COR-L47 (cell line): ENCODE measurements at places on chromosomes 13 and 19.

GRCh38 chr13:50412046-50412617 is 396.9 kb downstream of the KCNRG start:
- no peak for DNase-seq

DNA sequence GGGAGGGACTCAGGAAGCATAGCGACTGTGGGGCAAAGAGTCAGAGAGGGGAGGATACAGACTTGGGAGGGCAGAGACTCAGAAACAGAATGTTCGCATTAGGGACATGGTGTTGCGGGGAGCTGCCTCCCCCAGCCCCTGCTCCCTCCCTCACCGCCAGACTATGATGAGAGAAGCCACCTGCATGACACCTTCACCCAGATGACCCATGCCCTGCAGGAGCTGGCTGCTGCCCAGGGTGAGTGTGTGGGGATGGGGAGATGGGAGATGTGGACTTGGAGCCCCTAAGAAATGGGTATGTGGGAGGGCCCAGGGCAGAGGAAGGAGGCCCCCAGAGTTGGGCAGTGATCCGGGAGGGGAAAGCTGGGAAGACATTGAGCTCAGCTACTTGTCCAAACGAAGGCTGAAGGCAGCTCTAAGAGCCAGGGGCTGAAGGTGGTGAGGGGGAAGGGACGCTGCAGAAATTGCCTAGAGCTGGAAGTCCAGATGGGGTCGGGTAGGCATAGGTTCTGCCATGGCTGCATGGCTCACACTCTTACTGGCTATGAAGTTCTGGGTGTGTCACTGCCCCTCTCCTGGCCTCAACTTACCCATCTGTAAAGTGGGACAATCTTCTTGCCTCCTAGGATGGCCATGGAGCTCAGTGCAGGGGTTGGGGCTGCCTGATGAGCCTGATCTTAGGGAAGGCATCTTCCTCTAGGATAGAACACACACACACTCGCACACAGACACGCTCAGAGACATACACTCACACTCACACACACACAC is 1.4 kb downstream of the SPACA6 start:
- no peak for DNase-seq

- no peak for DNase-seq
Observed at GRCh38 chr13:50794226-50794625, 49.3 kb downstream of the DLEU7 start.

DNA sequence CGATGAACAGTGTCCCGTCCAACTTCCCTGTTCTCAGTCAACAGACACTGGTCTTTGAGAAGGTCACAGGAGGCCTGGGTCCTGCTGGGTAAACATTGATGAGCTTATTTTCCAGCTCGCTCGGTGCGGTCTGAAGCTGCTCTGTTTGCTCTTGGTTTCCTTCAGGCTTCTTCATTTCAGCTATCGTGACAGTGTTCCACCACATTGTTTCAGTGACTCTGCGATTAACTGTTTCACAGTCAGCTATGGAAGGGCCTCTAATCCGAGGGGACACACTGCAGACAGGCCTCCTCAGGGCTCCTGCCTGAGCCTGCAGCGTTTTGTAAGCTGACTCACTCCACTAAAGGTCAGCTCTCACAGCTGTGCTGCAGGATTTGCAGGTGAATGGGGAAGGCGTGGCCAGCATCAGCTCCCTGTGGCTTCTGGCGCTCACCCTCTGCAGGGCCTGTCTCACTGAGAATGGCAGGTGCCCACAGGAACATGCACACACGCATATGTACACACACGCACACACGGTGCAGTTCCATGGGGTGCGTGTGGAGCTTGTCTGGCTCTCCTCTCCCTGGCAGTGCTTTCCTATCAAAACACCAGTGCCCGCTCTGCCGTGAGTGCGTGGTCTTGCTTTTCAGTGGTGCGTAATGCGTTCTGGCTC is 62.9 kb upstream of the MCF2L start:
- DNase-seq = peak; percentile 94

GRCh38 chr13:93226623-93227279 is at the start of gene GPC6:
GPC6 (plus strand) TSS chr13:93226807.
- DNase-seq = peak; percentile 79

DNA sequence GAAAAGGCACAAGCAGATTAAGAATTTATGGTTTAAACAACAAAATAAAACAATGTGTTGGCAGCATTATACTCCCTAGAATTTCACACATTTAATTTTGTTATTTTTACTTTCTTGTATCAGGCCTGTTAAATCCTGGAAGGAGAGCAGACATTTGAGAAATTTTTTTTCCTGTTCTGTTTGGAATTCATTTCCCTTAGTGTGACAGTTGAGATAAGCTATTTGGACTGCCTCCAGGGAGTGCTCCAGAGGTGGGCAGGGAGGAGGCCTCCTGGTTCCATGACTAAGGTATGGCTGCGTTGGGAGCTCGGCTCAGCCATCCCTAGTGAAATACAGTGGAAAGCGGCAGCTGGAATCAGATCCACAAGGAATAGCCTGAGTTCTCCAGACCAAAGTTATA is 185.7 kb downstream of the KCNRG start:
- DNase-seq = no peak

DNA sequence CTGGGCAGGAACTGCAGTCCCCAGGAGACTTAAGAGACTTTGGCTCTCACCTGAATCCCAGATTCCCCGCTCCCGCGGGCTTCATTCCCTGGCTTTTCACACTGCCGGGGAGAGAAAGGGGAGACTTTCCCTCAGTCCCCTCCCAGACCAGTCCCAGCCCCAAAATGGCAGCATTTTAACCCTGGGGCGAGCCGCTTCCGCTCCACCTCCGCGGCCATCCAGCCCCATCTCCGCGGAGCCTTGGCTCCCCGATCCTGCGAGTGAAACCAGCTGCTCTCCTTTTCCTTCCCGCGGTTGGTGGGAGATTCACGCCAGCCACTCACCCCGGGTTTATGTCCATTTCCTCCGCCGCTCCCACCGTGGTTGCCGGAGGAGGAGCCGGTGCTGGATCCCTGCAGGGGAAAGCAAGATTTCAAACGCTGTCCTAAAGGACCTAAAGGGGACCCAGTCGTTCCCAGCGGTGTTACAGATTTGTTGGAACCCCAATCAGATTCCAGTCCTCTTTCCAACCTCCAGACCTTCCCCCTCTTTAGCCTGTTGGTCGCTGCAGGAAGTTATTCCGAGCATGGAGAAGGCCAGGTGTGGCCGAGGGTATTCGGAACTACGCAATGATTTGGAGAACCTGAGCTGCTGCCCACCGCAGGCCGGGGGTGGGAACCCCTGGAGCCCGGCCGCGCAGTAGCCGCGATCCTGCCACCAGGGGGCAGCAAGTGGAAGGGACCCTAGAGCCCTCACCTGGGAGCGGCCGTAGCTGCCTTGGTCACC is 3.4 kb downstream of the DMKN start:
- DNase-seq = peak; percentile 29

DNA sequence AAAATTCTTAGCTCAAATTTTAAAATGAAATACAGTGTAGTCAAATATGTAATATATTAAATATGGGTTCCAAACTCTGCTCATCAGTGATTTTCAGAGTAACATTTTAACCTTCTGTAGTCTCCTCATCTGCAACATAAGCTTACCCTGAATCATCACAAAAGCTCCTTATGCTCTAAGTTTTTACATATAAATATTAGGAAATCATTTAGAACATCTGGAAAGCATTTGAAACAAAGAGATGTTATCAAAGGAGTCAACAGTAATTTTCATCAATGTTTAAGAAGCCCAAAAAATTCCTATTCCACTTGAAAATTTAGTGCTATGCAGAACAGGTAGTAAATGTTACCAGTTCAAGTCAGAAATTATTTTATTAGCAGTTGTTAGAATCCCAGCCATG is 224.7 kb downstream of the DCT start:
- no peak for DNase-seq

DNA sequence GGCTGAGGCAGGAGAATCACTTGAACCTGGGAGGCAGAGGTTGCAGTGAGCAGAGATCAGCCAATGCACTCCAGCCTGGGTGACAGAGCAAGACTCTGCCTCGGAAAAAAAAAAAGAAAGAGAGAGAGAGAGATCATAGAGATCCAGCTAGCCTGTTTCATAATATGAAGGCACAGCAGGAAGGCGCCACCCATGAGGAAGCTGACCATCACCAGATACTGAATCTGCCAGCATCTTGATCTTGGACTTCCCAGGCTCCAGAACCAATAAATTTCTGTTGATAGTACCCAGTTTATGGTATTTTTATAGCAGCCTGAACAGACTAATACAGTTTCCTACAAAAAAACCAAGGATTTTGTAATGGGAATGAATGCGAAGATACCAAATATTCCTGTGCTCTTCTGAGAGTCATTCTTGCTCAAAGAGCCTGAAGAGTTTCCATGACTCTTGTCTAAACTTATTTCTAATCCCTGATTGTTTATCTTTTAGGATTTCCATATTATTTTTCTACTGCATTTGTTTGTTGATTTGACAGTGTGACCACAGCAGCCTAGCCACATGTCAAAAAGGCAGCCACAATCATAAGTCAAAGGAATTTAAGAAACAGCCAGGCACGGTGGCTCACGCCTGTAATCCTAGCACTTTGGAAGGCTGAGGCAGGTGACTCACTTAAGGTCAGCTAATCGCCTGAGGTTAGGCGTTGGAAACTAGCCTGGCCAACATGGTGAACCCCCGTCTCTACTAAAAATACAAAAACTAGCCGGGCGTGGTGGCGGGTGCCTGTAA is 37.7 kb upstream of the PDCD5 start:
- no peak for DNase-seq

DNA sequence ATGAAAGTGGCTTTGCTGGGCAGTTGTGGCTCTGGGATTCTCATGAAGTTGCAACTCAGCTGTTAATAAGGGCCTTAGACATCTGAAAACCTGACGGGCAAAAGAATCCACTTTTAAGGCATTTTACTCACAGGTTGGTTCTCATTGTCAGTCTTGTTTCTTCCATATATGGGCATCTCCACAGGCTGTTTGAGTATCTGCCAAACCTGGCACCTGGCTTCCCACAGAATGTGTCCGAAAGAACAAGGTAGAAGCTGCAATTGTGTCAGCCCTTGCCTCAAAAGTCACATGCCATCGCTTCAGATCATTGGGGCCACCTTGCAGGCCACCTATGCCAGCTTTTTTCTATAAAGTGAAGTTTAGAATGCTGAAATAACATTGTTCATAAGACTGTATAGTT is 102.4 kb downstream of the KCTD12 start:
- peak; percentile 67 for DNase-seq

- DNase-seq = no peak
Observed at GRCh38 chr13:110109140-110109783, 197.7 kb downstream of the COL4A1 start.

DNA sequence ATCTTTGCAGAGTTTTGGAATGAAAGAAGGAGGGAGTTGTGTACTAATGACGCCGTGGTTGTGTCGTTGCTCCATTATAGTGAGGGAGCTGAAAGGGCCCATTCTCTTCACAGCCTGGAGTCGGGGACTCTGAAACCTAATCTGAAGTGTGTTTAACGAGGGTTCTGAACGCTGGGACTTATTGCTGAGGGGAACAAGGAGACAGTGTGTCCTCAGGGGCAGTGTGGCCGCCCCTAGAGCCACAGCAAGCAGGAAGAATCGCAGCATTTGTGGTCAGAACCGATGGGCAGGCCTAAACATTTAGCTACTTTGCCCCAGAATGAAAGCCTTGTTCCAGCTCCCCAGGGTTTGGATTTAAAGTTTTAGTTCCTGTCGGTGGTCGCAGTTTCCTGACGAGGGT is 156.4 kb upstream of the RNF113B start:
- no peak for DNase-seq

- DNase-seq = no peak
Observed at GRCh38 chr19:33903489-33903850, 106.8 kb downstream of the KCTD15 start.

GRCh38 chr13:103961784-103962183 is 895.6 kb upstream of the SLC10A2 start:
- no peak for DNase-seq

DNA sequence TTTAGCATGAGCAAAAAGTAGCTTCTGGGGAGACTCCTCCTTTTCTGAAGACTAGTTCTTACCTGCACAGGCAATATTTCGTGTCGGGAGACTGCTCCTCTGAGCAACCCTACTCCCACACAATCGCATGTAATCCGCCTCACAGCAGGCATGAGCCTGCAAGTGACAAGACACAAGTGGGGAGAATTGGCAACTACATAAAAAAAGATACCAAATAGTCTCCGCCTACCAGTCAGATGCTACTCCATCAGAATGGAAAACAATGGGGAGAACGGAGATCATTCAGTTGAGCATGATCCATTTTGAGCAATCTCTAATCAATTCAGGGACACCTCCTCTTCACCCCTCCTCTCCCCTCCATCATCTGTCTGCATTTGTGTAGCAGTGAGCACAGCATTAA is 321.0 kb downstream of the COG6 start:
- no peak for DNase-seq

- no peak for DNase-seq
Observed at GRCh38 chr19:28427376-28428083, 785.4 kb downstream of the UQCRFS1 start.

DNA sequence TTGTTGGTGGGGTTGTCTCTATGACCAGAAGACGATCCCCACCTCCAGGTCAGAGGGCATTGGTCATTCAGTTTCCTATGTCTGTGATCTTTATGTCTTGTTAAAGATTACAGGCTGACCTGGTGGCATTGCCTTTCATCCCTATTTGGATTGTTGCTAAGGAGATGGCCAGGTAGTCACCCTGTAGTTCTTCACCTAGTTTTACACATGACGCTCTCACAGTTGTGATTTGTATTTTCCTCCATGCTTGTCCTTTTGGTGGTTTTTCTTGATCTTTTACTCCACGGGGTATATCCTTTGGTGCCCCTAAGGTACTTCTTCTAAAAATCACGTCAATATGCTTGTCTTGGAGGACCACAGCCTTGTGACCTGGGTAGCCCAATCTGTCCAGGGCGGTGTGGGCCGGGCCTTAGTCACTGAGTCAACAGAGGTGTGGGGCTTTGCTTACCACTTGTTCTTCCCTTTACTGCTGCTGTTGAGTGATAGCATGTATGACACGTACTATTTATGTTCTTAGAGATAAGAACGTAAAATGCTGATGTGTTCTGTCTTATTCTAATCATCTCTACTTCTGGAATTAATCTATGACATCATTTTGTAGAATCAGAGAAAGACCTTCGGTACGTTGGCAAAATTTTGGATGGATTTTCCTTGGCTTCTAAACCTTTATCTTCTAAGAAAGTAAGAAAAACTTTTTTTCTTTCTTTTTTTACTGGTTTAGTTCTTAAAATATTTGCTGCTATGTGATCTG is 20.1 kb downstream of the GPATCH1 start:
- DNase-seq = no peak

GRCh38 chr13:94703721-94704314 is 8.5 kb downstream of the SOX21 start:
- DNase-seq = no peak

DNA sequence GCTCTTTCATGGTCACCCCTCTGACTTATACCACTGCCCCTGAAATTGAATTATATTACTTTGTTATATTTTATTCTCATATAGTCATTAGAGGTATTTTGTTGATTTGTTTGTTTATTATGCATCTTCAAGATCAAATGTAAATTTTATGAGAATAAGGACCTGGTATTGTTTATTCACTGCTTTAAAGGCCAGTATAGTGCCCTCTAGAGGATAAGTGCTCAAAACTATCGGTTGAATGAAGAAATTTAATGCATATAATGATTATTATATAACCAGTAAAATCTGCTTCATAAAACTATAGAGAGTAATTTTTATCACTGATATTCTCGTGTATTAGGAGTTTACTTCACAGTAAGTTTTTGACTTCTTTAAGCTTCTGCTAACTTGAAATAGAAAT is 1401.9 kb downstream of the SLITRK1 start:
- no peak for DNase-seq

- no peak for DNase-seq
Observed at GRCh38 chr19:8461891-8462290, 17.1 kb downstream of the HNRNPM start.

GRCh38 chr19:1172353-1173158 is 1.5 kb downstream of the SBNO2 start:
- no peak for DNase-seq

GRCh38 chr19:8387688-8388611 is 2.2 kb upstream of the RAB11B start:
- DNase-seq = no peak
